Activated CD4-positive, alpha-beta T cell treated with anti-CD3 and anti-CD28 coated beads for 1 hour (primary cell): ENCODE measurements at places on chromosomes 4 and X.

GRCh38 chrX:9775930-9776329 lies 10.3 kb upstream of the GPR143 start:
- no peak for DNase-seq

GRCh38 chrX:652341-652741 lies 21.8 kb downstream of the SHOX start:
- no peak for DNase-seq

DNA sequence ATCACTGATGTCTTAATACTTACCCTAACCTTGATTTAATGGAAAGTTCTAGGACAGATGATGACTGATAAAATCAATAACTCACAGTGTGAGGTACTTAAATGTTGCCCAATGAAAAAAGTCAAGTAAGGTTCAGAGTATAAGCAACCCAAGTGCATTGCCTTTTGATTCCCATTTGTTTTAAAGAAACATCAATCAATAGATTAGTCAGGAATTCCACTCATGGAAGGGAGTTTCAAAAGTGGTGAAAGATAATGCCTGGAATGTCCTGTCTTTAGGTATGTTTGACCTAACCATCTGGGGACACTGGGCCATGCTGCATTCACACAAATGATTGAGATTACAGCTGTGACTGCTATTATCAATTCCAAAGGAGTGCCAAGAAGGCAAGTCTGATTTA lies 259.7 kb downstream of the PPARGC1A start:
- no peak for DNase-seq

DNA sequence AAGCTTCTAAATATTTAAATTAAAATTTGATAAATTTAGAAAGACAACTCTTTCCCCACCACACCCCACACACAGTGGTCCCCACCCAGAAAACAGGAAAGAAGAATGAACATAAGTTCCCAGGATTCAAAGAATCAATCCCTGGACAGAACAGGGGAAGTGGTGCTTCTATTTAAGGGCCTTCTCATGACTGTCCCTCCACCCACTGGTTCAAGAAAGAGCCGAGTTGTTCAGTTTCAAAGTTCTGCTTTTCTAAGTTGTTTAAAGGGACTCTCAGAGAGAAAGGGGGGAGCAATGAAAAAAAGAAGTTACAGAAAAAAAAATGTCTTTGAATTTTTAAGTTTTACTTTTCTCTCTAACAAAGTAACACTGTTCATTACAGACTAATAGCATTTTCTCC lies 195.8 kb downstream of the PDGFC start:
- DNase-seq = no peak

DNA sequence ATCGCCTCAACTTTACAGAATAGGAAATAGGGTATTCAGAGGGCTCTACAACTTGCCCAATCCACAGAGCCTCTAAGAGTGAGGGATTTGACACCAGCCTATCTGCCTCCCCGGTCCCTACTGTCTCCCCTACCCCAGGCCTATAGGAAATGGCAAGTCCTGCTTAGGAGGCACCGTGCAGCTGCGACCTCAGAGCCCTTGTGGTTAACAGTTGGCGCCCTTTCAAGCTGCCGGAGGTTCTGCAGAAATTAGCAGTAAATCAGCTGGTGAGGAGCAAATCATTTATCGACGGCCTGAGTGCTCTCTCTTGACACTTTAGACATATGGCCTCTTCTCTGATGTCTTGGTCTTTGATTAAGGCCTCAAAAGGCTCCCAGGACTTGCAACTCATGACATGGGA lies 96.9 kb downstream of the CLNK start:
- no peak for DNase-seq

DNA sequence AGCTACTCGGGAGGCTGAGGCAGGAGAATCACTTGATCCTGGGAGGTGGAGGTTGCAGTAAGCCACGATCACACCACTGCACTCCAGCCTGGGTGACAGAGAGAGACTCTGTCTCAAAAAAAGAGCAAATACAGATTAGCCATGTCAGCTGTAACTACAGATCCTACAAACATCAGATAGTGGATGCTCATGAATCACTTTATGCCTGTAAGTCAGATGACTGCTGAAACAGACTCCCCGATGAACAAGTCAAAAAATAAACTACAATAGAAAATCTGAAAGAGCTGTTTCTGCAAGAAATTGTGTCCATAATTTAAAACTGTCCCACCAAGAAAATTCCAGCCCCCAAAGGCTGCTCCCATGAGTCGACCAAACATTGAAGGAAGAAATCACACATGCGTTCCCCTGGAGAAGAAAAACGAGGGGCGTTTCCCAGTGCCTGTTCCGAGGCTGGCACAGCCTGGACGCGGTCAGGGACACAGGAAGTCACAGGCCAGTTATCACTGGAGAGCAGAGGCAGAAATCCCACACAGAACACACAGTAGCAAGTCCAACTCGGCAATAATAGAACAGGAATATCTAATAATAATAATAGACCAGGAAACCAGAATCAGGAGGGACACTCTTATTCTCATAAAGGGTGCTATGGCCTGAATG lies 30.0 kb upstream of the GTPBP6 start:
- no peak for DNase-seq

GRCh38 chr4:74320559-74321118 lies 12.4 kb downstream of the EPGN start:
- no peak for DNase-seq

GRCh38 chrX:87679849-87680248 lies 162.2 kb downstream of the KLHL4 start:
- DNase-seq = no peak

DNA sequence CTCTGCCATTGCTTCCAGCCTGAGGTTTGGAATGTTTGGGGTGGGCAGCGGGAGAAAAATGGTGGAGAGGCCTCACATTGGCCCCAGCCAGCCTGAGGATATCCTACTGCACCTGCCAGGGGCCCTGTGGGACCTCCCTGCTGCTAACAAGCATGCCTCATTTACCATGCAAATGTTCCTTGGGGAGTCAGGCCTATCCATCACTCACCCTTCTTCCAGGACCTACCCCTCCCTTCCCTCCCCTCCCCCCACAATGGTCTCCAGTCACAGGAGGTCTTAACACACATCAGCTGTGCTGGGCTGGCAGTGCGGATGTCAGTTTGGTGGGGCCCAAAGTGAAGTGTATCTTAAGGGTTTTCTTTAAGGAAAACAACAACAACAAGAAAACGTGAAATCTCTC lies 139.2 kb downstream of the SHOX start:
- no peak for DNase-seq

GRCh38 chr4:87236861-87237260 lies 16.4 kb upstream of the KLHL8 start:
- no peak for DNase-seq

- no peak for DNase-seq
Observed at GRCh38 chr4:53804719-53805118, 213.4 kb upstream of the LNX1 start.

GRCh38 chr4:133775469-133775868 lies 426.1 kb downstream of the PABPC4L start:
- DNase-seq = no peak

DNA sequence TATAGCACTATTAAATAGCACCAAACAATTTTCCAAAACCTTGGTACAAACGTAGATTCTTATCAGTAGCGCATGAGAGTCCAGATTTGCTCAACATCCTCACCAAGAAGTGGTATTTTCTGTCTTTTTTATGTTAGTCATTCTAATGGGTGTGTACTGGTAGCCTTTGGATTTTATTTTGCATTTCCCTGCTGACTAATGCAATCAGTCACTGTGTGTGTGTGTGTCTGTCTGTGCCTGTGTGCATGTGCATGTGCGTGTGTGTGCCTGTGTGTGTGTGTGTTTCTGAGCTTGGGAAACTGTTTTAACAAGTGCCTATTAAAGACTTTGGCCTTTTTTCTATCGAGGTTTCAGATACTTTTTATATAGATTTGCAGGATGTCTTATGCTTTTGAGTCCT lies 82.2 kb upstream of the MAGEA10 start:
- no peak for DNase-seq

- no peak for DNase-seq
Observed at GRCh38 chr4:181701214-181701613, 542.0 kb upstream of the TENM3 start.

DNA sequence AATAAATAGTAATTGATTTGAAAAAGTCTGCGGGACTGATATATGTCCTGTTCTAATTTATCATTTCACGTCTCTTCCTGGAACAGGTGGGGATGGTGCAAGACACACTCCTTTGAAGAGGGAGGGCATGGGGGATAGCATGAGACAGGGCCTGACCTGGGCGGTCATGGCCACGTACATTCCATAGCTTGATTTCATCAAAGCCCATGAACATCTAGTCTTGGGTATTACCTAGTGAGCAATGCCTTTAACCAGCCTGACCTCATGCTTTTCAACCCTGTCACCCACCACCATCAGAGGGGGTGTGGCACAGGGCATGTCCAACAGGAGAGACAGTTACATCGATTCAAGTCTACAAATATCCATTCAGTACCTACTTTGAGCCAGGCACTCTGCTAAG lies 52.3 kb upstream of the HOPX start:
- DNase-seq = no peak

GRCh38 chr4:139684351-139684750 lies 18.7 kb downstream of the MGST2 start:
- no peak for DNase-seq

DNA sequence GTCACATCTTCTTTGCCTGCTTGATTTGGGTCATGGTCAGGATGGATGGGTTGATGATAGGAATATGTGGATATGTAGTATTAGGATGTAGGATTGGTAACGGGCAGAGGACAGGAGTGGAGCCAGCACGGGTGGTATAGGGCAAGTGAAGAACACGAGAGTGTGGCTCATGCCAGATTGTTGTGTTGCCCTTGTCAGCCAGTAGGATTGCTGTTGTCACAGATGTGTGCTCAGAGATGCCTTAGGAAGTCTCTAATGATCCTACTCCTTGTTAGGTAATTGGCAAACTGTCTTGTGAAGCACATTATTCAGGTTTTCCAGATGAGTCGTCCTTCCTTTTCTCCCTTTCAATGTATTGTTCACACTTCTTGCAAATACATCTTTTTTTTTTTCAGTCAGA lies 5.5 kb downstream of the ATP10D start:
- no peak for DNase-seq

DNA sequence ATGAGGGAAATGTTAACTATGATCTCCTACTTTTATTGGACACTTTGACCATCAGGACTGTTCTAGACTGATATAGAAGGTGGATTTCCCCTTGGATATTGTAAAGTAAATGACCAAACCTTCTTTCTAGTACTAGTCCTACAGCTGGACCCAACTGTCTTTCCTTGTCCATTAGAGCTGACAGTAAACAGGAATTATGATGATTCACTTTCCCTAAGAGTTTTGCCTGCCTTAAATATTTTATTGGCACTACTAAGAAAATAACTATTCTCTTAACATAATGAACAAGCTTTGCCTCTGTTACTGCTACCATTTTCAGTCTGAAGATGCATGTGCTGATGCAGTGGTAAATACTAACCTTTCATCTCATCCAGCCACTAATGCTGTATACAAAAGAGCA lies 915.4 kb downstream of the CENPC start:
- DNase-seq = no peak

DNA sequence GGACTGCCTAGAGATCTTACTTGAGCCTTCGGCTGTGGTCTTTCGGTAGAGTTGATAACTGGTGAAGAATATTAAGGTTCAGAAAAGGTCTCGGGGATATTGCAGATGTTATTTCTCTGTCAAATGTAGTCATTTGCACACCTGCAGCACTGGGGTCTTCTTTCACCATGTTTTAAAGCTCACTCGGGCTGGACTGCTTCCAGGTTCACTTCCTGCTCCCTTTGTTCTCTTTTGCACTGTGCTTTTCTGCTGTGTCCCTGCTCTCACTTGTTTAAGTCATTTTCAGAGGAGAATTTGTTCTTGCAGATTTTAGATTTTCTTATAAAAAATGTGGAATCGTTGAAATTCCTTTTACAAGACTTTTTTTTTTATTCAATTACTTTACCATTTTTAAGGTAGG lies 68.5 kb downstream of the BMPR1B start:
- no peak for DNase-seq

- no peak for DNase-seq
Observed at GRCh38 chrX:123905332-123905731, 45.5 kb downstream of the XIAP start.

- no peak for DNase-seq
Observed at GRCh38 chrX:21412029-21412428, 37.8 kb downstream of the CNKSR2 start.

DNA sequence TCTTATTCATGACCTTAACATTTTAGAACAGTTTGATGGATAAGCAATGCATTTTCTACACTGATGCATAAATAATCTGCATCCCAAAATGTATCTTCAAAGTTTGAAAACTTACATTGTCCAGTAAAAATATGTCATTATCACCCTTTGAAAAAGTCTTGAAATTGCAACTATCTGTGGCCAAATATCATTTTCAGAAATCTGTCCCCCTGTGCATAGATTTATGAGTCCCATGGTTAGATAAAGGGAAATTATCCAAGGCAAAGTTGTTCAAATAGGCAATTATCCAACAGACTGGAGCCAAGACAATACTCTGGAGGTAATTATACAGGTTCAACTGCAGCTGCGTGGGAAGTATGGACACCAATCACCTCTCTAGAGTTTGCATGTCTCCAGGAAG lies 182.5 kb upstream of the INTU start:
- DNase-seq = no peak

DNA sequence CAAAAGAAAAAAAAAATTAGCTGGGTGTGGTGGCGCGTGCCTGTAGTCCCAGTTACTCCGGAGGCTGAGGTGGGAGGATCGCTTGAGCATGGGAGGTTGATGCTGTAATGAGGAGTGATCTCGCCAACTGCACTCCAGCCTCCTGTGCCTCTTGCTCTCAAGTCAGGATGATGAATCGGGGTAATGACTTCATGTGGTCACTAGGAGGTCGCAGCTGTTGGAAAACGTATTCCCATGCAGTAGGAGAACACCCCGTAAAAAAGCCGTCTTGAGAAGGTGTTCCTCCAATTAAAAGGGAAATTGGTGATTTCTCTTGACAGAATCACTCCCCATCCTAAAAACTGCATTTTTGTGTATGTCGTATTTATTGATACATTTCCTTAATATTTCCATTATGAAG lies 2.2 kb downstream of the CCNB3 start:
- DNase-seq = no peak

- no peak for DNase-seq
Observed at GRCh38 chr4:18676526-18676915, 655.0 kb upstream of the LCORL start.

DNA sequence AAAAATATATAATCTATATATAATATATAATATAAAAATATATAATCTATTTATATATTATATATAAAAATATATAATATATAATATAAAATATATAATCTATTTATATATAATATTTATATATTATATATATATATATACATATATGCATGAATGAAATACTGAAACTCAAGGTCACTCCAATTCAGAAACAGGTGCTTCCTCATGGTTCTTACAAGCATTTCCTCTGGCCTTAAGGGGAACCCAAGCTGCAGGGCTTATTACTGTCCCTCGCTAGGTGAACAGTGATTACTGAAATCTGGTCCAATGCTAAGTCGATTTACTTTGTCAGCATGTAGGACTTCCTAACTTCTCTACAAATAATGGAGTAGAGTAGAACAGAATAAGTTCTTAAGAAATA lies 174.3 kb downstream of the GPM6A start:
- DNase-seq = no peak
